AG09309 (cell line): ENCODE measurements at places on chromosomes 2 and 18.

GRCh38 chr2:9168821-9169221 is 37.8 kb upstream of the ASAP2 start:
- DNase-seq, result no peak

DNA sequence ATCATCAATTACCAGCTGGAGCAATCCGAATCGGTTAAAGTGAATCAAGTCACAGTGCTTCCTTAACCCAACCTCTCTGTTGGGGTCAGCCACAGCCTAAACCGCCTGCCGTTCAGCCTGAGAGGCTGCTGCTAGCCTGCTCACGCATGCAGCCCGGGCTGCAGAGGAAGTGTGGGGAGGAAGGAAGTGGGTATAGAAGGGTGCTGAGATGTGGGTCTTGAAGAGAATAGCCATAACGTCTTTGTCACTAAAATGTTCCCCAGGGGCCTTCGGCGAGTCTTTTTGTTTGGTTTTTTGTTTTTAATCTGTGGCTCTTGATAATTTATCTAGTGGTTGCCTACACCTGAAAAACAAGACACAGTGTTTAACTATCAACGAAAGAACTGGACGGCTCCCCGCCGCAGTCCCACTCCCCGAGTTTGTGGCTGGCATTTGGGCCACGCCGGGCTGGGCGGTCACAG is 496 bp upstream of the ITGA4 start:
- no peak for DNase-seq

DNA sequence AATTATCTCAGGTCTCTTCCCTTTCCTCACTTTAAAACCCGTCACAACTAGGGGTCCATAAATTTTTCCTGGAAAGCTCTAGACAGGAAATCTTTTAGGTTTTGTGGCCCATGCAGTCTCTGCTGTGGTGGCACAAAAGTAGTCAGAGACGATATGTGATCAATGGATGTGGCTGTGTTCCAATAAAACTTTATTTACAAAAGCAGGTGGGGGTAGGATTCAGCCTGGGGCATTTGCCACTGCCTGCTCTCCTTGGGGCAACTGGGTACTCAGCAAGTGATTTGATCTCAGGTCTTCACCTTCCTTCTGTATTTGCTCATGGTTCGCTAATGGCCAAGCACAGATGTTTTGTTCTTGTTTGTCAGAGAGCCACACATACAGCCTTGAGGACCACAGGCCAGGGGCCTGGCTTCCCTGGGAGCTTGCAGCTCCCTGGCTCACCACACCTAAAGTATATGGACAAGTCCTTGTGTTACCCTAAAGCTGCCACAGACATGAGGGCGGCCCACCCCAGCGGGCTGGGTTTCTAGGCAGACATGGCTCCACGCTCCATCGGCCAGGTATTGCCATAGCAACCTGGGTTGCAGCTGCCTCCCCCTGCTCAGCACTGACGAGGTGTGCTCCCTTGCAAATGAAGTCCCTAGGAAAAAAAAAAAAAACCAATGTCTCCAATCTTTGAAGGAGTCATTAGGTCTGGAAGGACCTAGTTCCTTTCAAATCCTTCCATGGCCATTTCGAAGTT is 89.7 kb upstream of the YWHAQ start:
- no peak for DNase-seq

GRCh38 chr18:63433334-63433866 is 11.1 kb upstream of the VPS4B start:
- DNase-seq, result no peak

DNA sequence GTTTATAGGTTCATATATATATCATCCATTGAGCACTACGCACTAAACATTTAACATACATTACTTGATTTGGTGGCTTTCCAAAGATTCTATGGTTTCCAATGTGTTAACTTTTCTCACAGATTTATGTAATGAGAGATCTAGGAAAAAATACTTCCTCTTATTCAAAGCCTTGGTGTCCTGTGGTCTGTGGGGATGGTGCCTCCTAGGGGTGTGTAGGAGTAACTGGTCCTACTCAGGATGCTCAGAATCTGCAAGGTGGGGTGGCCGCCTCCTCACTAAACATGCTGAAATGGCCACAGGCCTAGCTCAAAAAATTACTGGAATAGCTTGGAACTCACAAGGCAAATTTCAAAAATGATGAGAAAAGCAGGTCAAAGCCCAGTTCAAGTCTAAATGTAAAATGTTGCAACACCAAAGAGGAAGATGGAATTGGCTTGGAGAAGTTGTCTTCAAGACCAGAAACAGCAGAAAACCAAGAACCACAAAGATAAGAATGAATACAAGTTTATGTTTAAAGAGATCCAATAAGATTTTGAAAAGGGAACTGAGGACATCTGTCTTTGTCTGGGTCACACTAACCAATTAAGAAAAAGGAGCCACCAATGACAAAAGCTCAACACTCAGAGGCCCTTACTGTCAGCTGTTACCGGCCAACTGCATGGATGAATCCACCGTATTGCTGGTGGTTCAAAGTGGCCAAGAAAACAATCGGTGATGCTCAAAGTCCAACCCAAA is 11.5 kb downstream of the GPR55 start:
- DNase-seq, result no peak

DNA sequence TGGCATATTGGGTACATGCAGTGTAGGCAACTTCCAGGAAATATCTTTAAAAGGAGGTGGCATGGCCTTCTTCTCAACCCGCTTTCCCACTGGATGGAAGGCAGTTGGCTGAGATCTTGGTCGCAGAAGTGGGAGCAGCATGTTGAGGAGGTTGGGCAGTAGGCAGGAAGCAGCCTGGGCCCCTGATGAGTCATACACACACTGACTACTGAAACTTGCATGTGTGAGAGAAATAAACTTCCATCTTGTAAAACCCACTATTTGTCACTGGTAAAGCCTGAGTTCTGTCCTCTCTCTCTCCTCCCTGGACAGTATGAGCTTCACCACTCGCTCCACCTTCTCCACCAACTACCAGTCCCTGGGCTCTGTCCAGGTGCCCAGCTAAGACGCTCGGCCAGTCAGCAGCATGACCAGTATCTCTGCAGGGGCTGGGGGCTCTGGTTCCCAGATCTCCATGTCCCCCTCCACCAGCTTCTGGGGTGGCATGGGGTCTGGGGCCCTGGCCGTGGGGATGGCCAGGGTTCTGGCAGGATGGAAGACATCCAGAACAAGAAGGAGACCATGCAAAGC is 233.8 kb upstream of the SPRED2 start:
- peak; percentile 37 for DNase-seq
